Stimulated activated CD8-positive, alpha-beta memory T cell treated with anti-CD3 and anti-CD28 coated beads, Interleukin-15, amount 100 ng/mL, for 48 hours (primary cell): ENCODE measurements at places on chromosomes 13 and 19.

- no peak for DNase-seq
Measured at GRCh38 chr13:106617561-106617960, 49.6 kb upstream of the ARGLU1 start.

DNA sequence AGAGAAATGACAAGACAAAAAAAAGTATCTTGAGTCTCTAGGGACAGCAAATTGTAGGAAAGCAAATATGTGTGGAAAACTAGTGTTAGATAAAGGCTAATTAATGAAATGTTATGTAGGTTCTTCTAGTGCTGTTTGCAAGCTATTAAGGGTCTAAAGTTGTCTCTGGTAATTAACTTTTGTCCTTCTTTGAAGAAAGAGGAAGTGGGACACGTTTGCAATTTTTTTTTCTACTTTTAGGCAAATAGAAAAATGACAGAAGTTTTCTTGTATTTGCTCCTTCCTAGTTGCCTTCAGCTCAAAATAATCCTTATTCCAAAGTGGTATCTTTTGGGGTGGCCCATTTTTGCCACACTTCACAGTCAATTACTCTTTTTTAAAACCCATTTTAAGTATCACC is 1877.7 kb upstream of the PRR20A start:
- no peak for DNase-seq

- DNase-seq: no peak
Measured at GRCh38 chr19:5156231-5156986, 184.2 kb downstream of the PTPRS start.

DNA sequence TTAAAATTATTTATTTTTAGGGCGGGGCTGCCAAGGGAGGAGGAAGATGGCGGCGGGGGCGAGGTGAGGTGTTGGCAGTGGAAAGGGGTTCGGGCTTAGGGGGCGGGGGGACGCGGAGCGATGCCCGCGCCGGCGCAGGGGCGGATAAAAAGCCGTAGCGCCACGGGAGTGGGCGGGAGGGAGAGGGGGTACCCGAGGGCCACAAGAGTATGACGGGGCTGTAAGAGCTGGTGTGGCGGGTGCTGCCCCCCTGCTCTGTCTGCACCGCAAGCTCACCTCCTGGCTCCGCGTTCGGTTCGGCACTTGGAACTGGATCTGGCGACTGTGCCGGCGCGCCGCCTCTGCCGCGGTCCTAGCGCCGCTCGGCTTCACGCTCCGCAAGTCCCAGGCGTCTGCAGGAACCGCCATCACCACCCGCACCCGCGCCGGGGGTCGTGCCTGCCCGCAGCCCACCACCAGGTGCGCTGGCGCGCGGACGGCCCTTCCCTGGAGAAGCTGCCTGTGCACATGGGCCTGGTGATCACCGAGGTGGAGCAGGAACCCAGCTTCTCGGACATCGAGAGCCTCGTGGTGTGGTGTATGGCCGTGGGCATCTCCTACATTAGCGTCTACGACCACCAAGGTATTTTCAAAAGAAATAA is 265.2 kb upstream of the SGCG start:
- DNase-seq: no peak

GRCh38 chr13:80957019-80957655 is 616.2 kb upstream of the SPRY2 start:
- no peak for DNase-seq

DNA sequence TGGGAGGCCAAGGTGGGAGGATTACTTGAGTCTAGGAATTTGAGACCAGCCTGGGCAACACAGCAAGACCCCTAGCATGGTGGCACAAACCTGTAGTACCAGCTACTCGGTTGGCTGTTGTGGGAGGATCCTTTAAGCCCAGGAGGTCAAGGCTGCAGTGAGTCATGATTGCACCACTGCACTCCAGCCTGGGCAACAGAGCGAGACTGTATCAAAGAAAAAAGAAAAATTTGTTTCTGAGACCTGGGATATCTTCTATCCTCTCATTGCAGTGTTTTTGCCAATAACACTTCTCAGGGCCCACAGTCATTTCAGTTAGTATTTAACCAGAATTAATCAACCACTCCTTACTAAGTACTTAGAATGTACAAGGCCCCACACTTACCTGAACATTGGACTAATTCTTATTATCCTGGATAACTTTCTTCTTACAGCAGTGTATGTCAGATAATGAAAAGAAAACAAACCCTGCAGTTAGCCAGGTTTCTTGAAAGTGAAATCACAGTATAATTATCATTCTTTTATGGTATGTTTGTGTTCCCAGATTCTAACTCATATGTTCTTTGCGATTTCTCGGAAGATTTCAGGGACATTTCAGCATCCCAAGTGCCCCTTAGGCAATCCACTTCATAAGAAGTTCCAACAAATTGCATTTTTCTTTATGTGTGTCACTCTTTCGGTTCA is 75.6 kb upstream of the KLF5 start:
- no peak for DNase-seq

DNA sequence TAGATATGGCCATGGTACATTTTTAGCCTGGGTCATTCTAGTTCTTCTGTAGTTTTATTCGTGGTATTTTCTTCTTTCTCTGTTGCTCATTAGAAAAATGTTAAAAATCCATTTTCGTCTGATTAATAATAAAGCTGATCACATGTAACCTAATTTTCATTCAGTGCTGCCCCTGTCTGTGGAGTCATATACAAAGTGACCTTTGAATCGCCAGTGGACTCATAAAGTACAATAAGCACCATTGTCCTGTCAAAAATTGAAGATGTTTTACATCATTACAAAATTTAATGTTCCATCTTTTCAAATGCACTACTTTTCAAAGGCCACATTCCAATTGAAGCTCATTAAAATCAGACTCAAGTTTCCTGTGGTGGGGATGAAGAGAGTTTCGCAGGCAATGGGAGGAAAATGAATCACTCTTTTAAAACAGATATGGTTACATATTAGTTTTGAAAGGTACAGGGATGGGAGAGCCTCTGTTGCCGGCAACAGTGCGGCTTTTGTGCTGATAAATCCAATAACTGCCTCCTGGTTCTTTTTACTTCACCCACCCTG is 205.4 kb downstream of the ZNF536 start:
- DNase-seq: no peak

DNA sequence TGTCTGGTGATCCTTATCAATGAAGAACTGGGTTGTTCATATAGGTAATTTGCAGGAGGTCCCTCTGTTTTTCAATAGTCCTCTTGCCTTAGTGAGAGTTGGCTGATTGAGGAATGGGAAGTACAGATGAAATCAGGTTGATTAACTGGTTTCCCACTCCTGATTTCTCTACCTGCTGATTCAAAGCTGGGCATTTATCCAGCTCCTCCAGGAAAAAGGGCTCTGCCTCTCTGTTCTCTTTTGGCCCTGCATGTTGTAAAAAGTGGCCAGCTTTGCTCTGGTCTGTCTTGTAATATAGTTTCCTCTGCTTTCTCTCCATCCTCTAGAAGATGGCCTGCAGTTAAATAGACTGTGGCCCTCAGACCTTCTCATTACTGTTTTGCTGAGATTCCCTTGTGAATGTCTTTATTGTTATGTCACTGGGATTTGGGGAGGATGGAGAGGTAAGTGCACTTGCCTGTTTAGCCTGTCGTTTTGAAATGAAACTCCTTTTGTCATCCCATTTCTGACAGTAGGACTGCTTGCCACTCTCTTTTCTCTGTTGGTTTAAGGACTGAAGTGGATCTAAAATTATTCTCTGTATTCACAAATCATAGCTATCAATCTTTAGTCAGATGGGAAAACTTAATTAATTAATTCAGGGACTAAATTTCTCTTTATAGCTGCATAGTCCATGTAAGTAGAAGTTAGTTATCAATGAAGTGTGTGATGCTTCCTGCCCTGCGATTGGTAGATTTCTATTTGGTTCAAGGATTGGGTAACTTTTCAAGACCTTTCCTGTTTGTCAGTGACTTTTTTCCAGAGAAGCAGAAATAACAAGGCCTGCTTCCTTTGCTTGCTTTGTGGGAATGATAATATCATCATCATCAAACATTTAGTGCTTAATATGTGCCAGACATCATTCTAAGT is 28.5 kb downstream of the GARRE1 start:
- DNase-seq: no peak

- no peak for DNase-seq
Measured at GRCh38 chr13:66180836-66181235, 1049.3 kb downstream of the PCDH9 start.

DNA sequence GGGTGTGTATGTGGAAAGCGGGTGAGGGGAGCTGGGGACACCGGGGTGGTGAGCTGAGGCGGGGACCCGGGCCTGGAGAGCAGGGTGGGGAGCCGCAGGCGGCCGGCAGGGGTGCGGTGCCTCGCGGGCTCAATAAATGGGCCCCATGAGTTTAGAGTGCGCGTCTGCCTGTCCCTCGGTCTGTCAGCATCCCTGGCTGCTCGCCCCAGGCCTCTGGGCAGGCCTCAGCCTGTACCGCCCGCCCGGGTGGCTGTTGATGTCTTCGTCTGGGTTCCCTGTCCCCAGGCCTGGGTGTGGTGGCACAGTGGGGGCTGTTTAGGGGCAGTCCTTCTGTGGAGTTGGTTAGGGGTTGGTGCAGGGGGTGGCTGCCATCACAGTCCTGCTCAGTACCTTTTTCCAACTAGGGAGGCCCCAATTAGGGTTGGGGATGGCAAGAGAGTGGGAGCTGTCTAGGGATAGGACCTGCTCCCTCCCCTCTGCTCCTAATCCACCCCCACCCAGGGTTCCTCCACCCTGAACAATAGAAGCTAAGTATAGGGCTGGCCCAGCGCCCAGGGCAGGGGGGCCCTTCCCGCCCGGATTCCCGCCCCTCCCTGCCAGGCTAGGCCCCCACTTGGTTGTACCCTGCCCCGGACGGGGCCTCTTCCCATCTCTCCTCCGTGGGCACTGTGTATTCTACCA is 12.2 kb downstream of the CIC start:
- DNase-seq: no peak

- DNase-seq: no peak
Measured at GRCh38 chr13:75353781-75354193, 128.2 kb downstream of the TBC1D4 start.

DNA sequence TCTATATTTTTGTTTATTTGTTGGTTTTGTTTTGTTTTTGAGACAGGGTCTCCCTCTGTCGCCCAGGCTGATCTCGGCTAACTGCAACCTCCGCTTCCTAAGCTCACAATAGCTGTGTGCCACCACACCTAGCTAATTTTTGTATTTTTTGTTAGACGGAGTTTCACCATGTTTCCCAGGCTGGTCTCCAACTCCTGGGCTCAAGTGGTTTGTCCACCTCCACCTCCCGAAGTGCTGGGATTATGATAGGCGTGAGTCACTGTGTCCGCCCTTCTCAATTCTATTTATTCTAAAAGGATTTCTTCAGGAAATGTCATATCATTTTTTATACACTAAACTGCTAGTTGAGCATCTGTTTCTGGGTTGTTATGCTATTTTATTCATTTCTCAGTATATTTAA is 1206.0 kb downstream of the OLFM4 start:
- no peak for DNase-seq

DNA sequence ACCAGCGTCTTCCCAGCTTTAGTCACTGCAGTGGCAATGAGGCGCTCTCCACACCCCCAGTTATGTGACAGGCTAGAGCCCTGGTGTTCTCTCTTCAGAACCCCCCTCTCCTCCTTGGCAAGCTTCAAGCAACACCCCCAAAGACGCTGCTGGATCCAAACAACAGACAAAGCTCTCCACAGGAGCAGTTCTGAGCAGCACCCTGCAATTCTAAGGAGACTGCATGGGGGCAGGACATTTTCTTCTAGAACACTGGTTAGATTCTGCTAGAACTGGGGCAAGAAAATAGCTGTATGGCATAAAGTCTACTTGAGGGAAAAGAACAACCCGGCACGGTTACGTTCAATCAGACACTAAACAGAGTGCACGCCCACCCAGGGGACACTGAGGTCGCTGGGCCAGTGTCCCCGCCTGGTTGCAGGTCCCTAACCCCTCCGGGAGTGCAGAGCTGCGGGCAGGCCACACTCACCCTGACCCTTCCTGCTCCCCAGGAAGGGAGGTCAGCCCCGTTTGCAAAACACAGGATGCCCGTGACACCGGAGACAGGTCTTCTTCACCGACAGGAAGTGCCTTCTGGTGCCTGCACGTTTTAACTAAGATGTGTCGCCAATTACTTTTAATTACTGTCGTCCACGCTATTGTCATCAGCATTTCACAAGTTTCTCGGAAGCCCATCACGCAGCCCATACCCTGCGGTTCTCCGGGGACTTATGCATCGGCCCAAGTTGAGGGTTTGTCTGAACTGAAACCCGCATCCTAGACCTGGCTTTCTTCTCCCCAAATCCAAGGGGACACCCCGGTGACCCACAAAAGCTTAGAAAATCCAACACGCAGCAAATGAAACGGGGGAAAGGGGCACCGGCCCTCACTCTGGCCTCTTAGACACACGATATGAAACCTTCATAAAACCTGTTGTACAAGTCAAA is 943 bp downstream of the GJB6 start:
- no peak for DNase-seq

- no peak for DNase-seq
Measured at GRCh38 chr13:50426927-50427326, 411.7 kb downstream of the KCNRG start.

DNA sequence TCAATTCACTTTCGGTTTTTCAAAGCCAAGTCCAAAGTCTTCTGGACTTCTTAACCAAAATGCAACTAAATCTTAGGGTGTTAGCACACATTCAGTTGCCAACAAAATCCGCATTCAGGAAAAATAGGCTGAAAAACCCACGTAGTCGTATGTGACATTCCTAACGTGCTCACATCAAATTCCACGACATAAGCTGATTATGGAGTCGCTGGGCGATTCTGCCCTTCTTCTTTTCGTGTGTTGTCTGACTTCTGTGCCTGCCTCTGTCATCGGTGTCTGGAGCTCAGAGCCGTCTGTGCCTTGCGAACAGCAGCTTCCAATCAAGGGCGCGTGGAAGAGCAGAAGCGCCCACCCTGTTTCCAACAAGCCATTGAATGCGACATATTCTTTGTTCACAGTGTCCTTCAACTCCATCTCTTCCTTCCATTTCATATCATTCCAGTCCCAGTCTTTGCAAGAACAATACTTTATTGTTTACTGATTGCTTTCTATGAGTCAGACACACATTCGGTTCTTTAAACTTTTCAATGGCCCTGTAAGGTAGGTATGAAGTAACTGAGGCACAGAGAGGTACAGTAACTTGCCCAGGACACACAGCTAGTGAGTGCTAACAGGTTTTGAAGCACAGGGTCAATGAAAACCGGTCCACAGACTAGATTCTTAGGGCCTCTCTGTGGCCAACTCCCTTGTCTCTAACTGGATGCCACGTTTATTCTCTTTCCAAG is 8.2 kb upstream of the ZNF507 start:
- no peak for DNase-seq

- no peak for DNase-seq
Measured at GRCh38 chr19:14699641-14700040, 9.8 kb downstream of the ZNF333 start.

GRCh38 chr19:1503089-1503924 is 9.5 kb downstream of the ADAMTSL5 start:
- DNase-seq: peak; percentile 69

DNA sequence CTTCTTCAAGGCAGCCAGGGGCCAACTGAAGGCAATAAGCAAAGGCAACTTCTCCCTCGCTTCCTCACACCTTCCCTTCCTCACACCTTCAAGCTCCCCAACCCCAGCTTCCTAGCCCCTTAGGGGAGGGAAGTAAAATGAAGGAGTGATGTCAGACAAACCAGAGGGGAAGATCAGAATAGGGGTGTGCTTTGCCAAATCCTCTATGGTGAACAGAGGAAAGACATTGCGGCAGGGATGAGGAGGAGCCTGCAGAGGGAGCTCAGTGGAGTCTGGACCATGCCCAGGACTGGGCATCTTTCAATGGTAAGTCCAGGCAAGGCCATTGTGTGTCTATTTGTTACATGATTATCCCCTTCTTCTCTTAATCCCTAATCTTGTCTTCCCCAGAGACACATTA is 164.0 kb downstream of the TSHZ3 start:
- no peak for DNase-seq
